ENCODE measurements at places on chromosomes 16 and 17.

DNA sequence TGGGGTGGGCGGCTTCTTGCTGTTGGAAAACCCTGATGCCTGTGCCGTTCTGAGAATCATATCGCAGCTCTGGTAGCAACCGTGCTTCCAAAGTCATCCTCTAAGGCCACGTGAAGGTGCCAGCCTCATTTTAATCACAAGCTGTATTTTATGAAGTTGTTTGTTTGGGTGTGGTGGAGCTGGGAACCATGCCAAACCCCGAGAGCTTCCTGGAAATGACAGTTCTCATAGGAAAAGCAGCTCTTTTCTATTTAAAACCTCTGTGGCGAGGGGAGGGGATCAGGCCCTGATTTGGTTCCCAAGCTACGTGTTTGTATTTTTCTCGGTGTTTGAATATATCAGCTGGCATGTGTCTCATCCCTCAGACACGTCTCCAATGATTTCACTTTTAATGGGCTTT is 21.7 kb downstream of the KNOP1 start:
- peak; percentile 89 for DNase-seq

DNA sequence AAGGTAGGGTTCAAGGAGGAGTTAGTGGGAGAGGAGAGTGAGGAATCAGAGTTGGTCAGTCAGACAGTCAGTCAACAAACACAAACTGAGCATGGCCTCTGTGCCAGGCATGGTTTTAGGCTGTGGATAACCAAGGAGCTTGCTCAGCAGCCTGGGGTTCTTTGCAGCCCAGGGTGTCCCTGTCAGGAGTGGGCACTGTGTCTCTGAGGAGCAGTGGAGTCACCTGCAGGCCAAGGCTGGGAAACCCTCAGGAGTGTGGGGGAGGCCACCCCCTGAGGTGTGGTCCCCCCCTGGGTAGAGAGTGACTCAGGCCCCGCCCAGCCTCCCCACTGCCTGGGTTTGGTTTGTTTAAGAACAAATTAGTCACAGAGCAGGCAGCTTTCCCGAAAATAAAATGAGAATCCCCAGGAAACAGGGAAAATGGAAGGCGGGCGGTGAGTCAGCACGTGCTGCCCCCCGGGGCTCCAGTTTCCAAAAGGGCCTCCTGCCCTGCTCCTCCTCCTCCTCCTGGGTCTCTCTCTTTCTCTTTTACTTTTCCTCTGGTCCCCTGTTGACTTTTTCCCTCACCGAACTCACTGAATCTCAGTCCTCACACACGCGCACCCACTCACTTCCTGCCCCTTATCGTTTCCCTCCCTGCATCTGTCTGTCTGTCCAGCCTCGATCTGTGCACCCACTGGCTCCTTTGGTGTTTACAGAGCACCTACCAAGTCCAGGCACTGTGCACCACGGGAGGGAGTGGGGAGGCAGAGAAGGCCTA is 44.3 kb downstream of the SOCS3 start:
- peak; percentile 92 for DNase-seq

GRCh38 chr17:8708025-8708461 is 36.6 kb downstream of the CCDC42 start:
- DNase-seq, result no peak

GRCh38 chr17:77153472-77153871 is 12.7 kb downstream of the SEC14L1 start:
- DNase-seq, result no peak

DNA sequence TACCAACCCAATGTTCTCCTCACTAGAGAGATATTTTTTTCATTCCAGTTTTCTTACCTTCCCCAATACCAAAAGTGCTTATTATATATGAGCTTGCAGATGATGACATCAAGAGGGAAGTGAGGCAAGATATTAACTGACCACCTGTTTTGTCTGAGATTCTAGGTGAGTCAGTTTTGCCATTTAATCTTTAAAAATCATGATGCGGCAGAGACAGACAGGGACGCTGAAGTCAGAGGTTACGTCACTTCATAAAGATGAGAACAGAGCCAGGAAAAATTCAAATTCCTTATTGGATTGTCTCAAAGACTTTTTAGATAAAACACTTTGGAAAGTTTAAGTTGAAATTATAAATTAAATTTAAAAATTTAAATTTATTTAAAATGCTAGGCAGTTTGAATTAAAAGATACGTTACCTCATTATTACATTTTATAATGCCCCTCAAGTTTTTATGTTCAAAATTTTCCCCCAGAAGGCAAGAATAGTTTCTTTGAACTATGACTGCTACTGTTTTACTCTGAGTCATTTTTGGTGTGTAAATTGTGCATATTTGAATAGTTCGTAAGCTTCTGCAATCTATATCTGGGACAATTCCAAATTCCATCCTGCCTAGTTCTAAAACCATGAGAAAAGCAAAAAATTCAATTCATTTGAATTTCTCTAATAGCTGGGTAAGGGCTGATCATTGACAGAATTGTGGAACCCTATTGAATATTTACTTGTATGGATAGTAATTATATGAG is 839.6 kb upstream of the GOT2 start:
- DNase-seq, result peak; percentile 80

GRCh38 chr17:39627712-39628516 is 1.2 kb downstream of the PPP1R1B start:
- no peak for DNase-seq

GRCh38 chr17:5683241-5683640 is 98.9 kb upstream of the NLRP1 start:
- no peak for DNase-seq

- DNase-seq, result peak; percentile 68
Observed at GRCh38 chr17:44061446-44061845, 5.0 kb downstream of the LSM12 start.

DNA sequence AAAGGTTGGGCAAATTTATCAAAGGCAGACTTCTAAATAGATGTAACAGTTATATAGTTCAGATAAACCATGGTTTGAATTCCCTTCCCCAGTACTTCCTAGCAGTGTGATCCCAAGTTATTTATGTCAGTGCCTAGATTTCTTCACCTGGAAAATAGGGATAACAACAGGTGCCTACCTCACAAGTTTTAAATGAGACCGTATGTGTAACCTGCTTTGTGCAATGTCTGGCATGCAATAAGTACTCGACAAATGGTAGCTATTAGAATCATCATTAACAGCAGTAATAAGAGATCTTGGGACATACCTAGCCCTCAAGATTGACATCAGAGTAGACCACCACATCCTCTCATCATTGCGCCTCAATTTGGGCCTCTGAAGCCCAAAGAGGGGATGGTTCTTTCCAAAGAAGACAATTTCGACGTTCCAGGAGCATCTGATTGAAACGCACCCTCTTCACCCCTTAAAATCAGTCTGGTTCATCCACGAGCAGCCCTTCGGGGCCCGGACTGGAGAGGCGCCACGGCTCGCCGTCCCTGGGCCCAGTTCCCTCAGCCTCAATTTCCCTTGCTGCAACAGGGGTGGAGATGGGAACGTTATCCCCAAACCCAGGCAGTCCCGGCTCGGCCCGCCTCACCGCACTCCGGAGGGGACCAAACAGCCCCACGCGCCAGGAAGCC is 541 bp downstream of the ACACA start:
- no peak for DNase-seq

DNA sequence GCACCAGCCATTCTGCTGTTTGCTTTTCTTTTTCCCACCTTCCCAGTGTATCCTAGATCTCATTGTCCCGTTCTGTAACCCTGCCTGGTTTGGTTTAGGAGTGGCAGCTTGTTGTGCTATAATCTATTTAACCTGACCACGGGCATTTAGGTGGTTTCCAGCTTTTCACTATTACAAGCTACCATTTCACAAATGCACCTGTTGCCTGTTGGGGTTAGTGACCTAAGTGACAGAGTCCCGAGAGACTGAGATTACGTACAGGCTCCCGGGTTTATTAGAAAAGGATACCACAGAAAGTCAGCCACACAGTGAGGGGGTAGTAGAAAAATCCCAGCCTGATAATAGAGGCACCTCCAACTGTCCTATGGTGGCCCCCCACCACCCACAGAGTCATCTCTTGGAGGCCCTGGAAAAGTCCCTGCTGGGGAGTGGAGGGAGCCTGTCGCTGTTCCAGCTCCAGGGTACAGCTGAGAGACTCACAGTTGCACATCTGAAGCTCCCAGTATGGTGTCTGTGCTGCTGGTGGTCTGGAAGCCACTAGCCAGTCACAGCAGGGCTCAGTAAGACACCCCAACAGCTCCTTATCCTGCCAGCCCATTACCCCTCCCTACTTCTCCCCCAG is 21.2 kb downstream of the CLEC16A start:
- DNase-seq, result no peak

DNA sequence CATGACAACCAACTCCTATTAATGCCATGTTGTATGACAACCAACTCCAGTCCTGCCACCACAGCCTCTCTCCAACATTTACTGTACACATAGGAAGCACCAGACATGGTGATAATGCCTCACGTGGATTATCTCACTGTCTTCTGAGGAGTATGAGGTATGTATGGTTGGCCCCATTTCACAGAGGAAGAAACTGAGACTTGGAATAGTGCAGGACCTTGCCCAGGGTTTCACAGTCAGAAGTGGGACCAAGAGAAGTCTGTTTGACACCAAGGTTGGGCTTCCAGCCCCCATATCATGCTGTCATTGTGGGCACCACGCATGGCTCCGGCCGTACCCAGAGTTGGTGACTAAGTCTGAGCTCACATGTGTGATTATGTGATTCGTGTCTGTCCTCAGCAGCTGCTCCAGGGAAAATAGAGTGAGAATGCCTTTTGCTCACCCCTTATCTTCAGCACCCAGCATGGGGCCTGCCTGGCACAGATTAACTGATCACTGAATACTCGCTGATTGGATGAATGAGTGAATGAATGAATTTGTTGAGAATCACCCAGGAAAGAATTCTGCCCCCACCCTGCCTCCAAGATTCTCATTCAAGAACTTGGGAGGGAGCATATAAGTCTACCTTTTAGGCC is 204.1 kb upstream of the NLRP1 start:
- DNase-seq, result peak; percentile 72

DNA sequence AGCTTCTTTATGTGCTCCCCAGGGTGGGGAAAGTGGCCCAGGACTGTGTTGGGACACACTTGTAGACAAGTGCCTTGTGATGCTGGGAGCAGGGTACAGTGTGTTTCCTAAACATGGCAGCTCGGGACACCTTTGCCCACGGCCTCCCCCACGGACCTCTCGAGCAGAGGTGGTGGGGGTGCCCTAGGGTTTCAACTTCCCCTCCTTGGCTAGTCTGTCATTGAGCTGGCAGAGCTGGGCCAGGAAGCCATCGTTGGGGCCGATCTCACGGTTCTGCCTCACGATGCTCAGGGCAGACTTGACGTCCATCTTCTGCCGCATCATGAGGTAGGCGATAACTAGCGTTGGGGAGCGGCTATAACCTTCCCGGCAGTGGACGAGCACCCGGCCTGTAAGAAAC is 9.4 kb downstream of the DUSP3 start:
- no peak for DNase-seq

GRCh38 chr16:56606476-56607108 is 1.8 kb upstream of the MT2A start:
- DNase-seq, result peak; percentile 93

DNA sequence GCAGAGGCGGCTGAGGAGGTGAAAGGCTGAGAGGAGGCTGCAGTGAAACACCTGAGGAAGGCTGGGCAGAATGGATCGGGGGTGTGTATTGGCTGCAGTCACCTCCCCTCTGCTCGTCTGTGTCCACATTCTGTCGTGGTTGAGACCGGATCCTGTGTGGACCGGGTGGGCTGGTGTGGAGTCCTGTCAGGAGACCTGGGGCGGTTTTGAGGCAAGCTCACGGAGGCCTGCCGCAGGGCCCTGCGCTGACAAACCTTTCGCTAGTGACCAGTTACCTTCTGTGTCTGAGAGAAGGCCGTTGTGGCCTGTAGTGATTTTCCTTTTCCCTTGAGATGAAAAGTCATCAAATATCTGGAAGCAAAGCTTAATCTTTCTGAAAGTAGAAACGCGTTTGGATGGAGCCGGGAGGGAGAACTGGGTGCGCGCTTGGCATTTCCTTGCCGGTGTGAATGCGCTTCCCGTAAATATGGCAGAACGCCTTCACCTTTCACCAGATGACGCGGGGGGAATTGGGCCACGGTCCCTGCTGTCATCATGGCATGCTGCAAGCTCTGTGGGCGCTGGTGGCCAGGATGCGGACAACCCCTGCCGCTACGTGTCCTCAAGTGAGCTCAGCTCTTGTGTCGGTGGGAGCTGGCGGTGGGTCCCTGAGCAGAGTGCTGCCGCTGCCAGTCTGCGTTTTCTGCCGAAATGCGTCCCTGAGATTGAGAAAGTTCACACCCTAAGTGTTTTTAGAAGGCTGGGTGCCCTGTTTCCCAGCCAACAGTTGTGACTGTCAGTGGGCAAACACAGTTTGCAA is 6.3 kb downstream of the BANP start:
- no peak for DNase-seq

DNA sequence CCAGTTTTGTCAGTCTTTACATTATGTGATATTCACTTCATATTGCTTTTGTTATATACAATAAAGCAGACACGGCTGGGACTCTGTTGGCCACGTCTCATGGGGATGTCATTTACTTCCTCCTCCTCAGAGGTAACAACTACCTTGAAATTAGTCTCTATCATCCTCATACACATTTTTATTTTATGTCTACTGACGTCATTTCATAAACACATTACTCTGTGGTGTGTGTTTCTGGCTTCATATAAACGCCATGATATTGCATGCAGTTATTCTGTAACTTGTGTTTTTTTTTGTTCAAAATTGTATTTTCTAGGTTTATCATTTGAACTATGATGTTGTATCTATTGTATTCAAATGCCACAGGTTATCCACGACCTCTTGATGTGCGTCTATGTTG is 13.4 kb upstream of the IRF8 start:
- no peak for DNase-seq

DNA sequence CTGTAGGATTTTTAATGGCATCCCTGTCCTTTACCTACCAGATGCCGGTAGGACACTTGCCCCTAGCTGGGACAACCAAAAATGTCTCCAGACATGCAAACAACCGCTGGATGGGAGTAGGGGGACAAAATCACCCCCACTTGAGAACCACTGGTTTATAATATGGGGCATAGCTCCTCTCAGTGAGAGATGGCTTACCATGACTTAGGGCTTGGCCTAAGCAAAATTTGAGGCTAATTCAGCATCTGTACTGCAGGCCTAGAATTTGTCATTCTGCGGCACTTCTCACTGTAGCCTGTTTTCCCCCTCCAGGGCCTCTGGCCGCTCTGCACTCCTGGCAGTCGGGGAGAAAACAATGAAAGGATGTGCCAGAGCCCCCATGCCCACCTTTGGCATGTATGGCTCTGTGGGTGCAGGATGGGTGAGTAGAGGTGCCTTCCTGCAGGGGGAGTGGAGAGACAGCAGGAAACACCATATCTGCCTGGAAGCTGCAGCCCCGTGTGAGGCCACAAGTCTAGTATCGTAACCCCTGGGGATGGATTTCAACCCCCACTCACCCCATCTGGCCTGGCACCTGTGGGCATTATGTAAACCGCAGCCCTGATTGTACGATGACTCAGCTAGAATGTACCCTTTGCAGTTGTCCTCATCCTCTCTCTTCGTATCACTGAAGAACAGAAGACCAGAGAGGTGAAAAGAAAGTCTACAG is 268.1 kb downstream of the SOX9 start:
- peak; percentile 52 for DNase-seq

- DNase-seq, result no peak
Observed at GRCh38 chr16:25593260-25593659, 98.5 kb upstream of the HS3ST4 start.

DNA sequence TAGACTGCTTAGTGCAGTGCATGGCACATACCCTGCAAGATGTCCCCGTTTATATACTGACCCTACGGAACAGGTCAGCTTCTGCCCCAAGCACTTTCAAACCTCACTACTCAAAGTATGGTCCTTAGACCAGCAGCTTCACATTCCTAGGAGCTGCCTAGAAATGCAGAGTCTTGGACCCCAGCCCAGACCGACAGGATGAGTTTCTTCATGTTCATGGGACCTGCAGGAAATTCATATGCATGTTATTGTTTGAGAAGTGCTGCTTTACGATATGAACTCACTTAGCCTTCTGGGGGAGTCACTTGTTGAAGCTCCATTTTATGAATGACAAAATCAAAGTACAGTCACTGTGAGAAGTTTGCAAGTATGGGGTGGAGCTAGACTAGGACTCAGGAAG is 82.6 kb downstream of the DYNLRB2 start:
- peak; percentile 12 for DNase-seq

Measured in foreskin fibroblast (primary cell).